ENCODE measurements at places on chromosomes 1 and 21.

DNA sequence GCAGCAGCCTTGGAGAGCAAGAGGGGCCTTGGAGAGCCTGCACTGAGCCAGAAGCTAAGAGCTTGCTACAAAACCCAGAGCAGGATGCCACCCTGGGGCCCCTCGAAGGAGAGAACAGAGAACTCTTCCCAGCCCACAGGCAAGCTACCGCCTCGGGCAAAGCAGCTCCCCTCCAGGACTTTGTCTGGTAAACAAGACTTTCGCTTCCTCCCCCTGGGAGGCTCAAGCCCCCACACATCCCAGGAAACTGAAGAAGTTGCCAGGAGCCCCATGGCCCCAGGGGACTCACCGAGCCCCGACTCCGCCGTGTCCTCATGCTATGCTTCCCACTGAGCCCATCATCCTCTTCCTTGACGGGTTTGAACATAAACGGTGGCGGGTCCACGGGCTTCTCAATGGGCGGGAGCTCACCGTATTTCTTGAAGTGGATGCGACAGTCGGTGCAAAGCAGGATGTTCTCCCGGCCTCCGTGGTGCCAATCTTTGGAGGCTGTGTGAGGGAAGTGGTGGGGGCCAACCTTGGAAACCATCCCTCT is 45.9 kb downstream of the SLC45A1 start:
- DNase-seq: no peak

DNA sequence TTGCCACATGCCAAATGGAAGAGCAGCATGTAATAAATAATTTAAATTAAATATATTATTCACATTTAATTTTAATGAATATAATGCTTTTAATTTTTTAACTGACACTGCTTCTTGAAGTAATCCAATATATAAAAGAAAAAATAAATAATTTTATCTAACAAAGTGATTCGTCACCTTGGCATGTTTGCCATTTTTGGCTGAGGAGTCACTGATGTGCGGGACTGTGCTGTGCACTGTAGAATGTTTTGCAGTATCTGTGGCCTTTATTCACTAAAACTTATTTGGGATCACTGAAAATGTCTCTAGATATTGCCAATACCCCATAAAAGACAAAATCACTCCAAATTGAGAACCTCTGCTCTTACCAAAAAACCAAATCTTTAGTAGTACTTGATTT is 807.8 kb downstream of the BRINP3 start:
- DNase-seq: no peak

- no peak for DNase-seq
Measured at GRCh38 chr1:67332653-67333529, 25.2 kb downstream of the IL12RB2 start.

DNA sequence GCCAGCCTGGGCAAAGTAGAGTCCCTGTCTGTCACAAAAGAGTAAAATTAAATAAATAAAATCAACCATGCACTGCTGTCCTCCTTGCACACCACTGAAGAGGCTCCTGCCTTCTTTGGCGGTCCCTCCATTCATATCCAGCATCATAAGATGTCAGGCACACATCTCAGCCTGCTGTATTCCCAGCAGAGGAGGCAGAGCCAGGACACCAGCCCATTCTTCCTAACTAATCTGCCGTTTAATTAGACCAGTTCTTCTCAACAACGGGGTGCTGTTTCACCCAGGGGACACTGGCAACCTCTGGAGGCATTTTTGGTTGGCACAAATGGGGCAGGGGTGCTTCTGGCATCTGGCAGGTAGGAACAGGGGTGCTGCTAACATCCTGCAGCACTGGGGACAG is 119.7 kb downstream of the ETS2 start:
- DNase-seq: no peak

DNA sequence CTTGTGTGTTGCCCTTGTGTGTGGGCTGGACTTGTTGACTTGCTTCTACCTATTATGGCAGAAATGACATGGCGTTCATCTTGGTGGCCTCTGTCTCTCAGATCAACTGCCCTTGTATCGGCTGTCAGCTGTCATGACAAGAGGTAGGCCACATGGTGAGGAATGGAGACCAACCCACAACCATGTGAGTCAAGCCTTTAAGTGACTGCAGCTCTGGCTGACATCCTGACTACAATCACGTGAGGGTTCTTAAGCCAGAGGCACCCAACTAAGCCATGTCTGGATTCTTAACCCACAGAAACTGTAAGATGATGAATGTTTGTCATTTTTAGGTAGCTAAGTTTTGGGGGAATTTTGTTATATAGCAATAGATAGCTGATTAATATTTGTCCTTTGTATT is 82.1 kb downstream of the KCND3 start:
- DNase-seq: no peak

DNA sequence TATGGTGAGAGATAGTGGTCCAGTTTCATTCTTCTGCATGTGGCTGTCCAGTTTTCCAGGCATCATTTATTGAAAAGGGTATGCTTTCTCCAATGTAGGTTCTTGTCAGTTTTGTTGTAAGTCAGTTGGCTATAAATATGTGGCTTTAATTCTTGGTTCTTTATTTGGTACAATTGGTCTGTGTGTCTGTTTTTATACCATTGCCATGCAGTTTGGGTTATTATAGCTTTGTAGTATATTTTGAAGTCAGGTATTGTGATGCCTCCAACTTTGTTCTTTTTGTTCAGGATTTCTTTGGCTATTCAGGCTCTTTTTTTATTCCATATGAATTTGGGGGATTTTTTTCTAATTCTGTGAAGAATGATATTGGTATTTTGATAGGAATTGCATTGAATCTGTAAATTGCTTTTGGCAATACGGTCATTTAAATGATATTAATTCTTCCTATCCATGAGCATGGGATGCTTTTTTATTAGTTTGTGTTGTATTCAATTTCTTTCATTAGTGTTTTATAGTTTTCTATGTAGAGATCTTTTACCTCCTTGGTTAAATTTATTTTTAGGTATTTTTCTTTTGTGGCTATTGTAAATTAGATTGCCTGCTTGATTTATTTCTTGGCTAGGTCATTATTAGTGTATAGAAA is 3.3 kb downstream of the DNAH14 start:
- DNase-seq: no peak

- no peak for DNase-seq
Measured at GRCh38 chr21:18622383-18622782, 218.8 kb upstream of the TMPRSS15 start.

DNA sequence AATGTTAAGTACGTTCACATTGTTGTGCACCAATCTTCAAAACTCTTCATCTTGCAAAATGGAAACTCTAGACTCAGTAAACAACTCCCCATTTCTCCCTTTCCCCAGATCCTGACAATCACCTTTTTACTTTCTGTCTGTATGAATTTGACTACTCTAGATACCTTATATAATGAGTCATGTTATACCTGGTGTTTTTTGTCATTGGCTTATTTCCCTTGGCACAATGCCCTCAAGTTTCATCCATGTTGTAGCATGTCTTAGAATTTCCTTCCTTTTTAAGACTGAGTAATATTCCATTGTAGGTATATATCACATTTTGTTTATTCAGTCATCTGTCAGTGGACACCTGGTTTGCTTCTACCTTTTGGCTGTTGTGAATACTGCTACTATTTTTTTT is 399.5 kb downstream of the LMO4 start:
- no peak for DNase-seq

DNA sequence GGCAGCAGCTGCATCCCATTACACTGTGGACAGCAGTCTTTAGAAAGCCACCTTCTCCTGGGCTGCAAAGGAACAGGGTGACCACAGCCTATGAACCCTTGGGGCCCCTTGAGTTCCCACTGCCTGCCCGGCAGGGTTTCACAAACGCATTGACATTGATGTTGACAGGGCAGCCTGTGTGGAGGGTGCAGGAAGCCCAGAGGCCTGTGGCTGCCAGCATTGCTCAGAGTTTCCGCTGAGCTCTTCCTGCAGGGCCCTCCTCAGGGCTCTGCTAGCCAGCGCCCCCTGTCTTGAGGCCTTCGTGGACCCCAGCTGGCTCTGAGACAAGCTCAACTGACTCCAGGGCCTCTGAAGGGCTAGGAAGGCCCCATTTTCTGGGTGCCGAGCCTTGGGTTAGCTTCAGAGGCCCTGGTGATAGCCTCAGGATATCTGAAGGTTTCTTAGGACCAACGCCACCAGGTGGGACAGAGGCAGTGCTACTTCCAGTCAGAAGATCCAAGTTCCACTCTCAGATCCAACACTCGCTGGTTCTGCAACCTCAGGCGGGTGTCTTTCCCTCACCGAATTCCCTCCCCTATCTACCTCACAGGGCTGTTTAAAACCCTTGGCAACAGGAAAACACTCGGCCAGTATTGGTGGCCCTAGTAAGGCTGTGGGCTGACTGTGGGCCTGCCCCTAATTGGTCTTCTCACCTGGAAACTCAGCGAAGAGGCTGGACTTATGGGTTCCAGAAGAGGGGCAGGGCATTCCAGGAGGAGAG is 27.2 kb upstream of the EPS8L3 start:
- DNase-seq: peak; percentile 14

- DNase-seq: no peak
Measured at GRCh38 chr1:23615852-23616251, 56.6 kb upstream of the ID3 start.

GRCh38 chr1:169484683-169485430 is 887 bp downstream of the SLC19A2 start:
- DNase-seq: peak; percentile 1

- no peak for DNase-seq
Measured at GRCh38 chr1:237834048-237834447, 56.7 kb downstream of the ZP4 start.

DNA sequence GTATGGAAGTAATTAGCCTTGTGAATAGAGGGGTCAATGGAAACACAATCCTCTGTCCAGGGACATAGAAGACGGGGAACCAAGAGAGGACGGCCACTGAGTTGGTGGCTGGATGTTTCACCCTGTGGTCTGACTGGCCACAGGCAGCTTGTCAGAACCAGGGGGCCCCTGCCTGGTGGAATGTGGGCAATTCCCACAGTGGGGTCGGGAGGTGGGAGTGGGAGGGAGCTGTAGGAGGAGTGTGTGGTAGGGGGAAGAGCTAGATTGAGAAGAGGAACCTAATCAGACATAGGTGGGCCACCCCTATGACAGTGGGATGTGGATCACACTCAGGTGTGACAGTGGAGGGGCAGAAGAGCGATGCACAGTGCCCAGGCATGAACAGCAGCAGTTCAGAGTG is 31.3 kb downstream of the TRIM62 start:
- no peak for DNase-seq

DNA sequence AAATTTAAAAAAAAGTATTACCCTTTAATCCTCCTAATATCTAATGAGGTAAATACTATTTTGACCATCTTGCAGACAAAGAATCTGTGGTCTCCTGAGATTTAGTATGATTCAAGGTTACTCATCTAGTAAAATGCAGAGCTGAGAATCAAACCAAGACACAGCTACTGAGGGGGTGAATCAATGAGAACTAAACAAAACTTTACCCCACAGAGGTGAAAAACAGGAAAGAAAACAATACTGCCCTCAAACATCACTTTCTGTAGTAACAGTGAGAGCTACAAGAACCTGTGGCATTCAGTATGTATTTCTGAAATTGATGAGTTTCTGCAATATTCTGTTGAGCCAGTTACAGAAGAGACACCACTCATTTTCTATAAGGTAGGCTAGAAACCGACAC is 85.1 kb downstream of the JAK1 start:
- no peak for DNase-seq

DNA sequence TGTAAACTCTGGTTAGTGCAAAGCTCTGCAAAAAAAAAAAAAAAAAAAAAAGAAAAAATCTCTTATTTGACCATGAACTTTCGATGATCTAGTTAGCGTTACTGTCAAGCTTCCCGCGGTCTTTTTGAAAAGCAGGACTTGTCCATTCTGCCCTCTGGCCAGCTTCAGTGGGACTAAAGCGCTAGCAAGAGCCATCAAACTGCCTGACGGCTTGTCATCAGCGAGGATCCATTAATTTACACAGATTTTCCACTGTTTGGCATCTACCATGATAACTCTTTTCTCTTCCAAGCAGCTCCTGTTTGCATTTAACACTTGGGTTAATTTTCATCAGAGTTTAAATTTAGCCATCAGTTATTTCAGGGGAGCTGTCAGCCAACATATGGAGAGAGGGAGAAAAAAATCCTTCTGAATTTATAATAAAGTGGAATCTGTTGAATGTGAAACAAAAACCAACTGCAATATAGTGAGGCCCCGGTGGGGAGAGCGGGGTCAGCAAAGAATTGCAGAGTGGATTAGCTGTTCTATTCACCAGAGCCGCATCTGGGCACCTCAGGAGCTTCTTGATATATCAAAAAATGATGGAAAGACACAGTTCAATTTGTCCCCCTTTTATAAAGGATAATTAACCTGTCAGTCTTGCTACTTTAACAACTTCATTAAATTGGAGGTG is 298.2 kb downstream of the SPATA17 start:
- no peak for DNase-seq

GRCh38 chr1:155205969-155206593 is 1.6 kb downstream of the THBS3 start:
- no peak for DNase-seq

- DNase-seq: no peak
Measured at GRCh38 chr1:197844651-197845050, 57.8 kb upstream of the C1orf53 start.

- no peak for DNase-seq
Measured at GRCh38 chr1:171267391-171267790, 19.1 kb downstream of the FMO1 start.

DNA sequence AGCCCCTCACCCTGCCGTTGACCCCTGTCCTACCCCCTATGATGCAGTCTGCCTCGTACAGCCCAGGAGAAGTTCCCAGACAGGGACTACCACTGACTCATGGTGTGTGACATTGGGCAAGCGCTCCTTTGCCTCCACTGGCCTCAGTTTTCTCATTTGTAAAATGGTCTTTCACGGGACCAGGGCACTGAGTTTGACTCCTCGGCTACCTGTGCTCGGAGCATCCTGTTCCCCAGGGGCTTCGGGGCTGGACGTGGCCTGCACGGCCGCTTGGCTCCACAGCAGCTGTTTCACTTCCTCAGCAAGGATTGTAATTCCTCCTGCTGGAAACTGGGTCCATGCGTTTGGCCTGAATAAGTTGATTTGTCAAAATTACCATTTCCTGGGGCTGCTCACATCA is 277.3 kb downstream of the MATN1 start:
- no peak for DNase-seq

DNA sequence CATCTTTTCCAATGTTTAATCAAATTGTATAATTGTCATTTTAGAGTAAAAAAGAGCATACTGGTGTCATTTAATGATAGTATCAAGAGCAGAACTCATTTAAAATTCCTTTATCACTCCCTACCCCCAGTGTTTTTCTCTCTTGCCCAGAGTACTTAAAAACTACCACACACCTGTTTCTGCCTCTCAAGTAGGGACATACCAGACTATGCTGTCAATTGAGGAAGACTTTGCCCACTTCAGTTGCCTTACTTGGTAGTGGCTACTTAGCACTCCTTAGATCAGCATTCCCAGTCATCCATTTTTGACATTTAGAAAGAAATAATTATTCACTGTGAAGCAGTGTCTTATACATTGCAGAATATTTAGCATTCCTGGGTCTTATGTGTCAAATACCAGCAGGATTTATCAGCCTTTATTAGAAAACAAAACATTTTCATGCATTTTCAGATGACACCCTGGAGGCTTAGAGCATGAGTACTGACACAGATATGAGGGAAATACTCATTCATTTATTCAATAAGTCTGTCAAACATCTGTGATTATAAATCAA is 127.5 kb upstream of the RGS1 start:
- no peak for DNase-seq

- no peak for DNase-seq
Measured at GRCh38 chr1:21946836-21947587, 9.9 kb upstream of the HSPG2 start.

All from SW 1271 (cell line).